Fibroblast of skin of left quadriceps (primary cell): ENCODE measurements at places on chromosomes 13 and 19.

DNA sequence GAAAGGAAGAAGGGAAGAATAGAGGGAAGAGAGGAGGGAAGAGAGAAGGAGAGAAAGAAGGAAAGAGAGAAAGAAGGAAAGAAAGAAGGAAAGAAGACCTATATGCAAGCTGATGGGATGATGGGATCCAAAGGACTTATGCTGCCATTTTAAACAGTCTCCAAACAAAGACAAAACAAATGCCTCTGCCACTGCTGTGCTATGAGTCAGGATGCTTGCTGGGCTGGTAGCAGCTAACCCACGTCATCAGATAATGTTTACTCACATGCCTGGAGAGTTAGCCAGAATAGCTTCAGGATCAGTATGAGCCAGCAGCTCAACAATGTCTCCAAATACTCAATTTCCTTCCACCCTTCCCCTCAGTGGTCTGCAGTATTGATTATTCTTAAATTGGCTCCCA, 12.0 kb upstream of the ZNF274 start:
- DNase-seq = no peak

DNA sequence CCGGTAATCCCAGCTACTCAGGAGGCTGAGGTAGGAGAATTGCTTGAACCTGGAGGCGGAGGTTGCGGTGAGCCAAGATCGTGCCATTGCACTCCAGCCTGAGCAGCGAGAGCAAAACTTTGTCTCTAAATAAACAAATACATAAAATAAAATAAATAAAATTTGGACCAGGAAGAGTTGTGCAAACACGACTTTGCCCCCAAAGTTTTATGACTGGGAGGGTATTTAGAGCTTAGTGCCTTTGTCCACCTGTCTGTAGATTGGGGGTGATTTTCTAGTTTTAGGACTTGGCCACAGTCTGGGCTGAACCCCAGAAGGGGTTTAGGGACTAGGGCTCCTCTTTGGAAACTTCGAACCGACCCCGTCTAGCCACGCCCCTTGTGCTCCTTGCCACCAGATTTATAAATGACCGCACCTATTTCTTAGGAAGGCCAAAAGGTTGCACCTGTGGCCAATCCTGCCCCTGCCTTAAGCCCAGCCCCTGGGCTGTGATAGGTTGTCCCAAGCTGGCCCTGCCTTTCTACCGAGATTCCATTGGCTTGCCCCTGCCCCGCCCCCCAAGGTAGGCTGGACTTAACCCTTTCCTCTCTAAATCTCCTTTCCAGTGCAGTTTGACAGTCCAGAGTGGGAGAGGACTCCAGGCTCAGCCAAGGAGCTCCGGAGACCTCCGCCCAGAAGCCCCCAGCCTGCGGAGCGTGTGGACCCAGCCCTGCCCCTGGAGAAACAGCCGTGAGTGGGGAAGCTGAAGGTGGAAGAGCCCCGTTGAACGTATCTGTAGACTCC, 5.3 kb downstream of the SHD start:
- no peak for DNase-seq

DNA sequence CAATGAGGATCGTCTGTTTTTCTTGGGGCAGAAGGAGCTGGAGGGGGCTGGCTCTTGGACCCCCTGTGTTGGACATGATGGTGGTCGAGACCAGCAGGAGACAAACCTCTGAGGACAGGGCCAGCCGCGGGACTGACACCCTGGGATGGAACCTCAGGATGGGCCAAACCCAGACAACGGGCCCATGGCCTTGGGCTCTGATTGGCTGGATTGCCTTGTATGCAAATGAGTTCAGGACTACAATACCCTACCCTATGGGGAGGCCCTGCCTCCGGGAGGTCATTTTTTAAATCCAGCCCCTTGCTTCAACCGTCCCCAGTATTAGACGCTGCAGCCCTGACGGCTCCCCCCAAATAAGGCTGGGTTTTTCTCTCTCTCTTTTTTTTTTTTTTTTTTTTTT, 22.0 kb downstream of the SLC5A5 start:
- DNase-seq = no peak

- no peak for DNase-seq
Observed at GRCh38 chr13:78102741-78103140, 184.1 kb upstream of the EDNRB start.

DNA sequence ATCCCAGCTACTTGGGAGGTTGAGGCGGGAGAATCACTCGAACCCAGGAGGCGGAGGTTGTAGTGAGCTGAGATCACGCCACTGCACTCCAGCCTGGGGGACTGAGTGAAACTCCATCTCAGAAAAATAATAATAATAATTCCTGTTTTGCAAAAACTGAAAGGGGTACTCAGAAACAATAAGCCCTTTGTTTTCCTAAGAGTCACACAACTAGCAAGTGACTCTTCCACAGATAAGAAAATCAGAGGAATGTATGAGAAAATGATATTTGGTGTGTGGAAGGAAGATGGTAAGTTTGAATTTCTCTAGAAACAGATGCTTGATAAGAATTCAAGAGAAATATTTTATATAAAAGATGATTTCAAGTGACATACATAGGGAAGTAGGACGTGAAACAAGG, 35.1 kb downstream of the SYDE1 start:
- DNase-seq = no peak

- no peak for DNase-seq
Observed at GRCh38 chr13:113935001-113935844, 38.7 kb downstream of the C13orf46 start.
